Fibroblast of villous mesenchyme (primary cell): ENCODE measurements at places on chromosomes 4 and X. TPM values are rescaled to one million over a fixed set of nuclear protein-coding genes. Genes with fewer than 3 reads are reported as not detected.

Gene DRD5
- not detected in 2 replicates for total RNA-seq

Gene GPAT3
- 1.3 and 15.1 TPM in 2 replicates for total RNA-seq

Gene FRG2
- total RNA-seq, result not detected in 2 replicates

Gene RRH
- total RNA-seq, result 0.32 TPM in 1 of 2 replicates, not detected in the other

Gene MAML3
- total RNA-seq, result 4.2 and 6.5 TPM in 2 replicates

GRCh38 chr4:80182237-80182866 lies 15.0 kb upstream of the PRDM8 start:
- no peak for DNase-seq

- DNase-seq, result no peak
These were observed 111.2 kb downstream of the ZNF518B start for GRCh38 chr4:10346023-10346422.

- DNase-seq, result peak; percentile 30
These were observed 650.8 kb downstream of the PCDH7 start for GRCh38 chr4:31370866-31371465.

DNA sequence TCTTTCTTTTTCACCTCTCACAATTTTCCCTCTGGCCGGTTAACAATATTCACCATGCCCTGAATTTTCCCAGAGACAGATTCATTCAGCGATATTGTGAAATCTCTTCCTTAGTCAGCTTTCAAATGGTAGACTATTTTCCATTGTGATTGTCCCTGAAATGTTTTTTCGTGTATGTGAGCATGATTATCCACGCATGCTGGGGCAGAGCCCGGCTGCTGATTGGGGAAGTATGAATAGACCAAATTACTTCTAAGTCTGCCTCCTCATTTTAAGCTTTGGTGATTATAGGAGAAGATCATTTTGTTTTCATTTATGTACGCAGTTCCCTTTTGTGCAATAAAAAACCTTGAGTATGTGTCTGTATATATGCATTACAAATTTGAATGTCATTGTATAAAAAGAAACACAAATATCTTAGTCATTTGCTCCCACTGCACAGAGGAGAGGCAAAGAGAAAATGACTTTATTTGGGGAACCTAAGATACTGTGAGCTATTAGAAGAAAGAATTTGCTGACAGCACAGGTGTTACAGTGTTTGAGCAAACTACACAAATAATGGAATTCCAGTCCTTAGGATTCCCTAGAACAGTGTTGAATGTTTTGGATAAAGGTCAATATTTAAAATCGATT lies 11.3 kb downstream of the DTHD1 start:
- DNase-seq, result no peak

GRCh38 chr4:184448821-184449220 lies 25.5 kb downstream of the IRF2 start:
- DNase-seq, result peak; percentile 89

DNA sequence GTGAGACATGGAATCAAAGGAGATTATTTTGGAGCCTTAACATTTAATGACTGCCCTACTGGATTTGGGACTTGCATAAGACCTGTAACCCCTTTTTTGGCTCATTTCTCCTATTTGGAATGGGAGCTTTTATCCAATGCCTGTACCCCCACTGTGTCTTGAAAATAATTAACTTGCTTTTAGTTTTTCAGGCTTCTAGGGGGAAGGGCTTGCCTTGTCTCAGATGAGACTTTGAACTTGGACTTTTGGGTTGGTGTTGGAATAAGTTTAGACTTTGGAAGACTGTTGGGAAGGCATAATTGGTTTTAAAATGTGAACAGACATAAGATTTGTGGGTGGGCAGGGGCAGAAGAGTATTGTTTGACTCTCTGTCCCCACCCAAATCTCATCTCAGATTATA lies 189.1 kb upstream of the POU3F4 start:
- no peak for DNase-seq

GRCh38 chr4:163806653-163807052 lies 312.2 kb downstream of the TMA16 start:
- DNase-seq, result no peak

GRCh38 chr4:109721033-109721432 lies 8.8 kb downstream of the PLA2G12A start:
- DNase-seq, result no peak

DNA sequence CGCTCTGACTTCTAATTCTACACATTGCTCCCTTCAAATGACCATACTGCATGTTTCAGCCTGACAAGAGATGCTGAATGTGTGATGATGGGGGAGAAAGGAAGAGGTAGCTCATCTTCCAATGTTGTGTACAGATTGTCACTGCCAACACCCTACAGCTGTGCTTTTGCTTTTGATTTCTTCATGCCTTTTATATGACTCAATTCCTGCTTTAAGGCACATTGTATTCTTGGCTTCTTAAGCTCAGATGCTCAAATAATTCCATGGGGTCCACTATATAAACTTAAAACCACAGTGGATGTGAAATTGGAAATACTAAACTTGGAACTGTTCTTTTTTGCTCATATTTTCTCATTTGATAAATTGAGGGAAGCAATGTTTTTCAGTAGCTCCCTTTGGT lies 183.2 kb upstream of the WDFY3 start:
- peak; percentile 44 for DNase-seq

GRCh38 chr4:155529716-155530115 lies 136.9 kb upstream of the GUCY1A1 start:
- DNase-seq, result peak; percentile 60

- DNase-seq, result peak; percentile 17
These were observed 8.2 kb upstream of the YIPF6 start for GRCh38 chrX:68490644-68491043.

GRCh38 chr4:14958436-14958835 lies 43.8 kb upstream of the CPEB2 start:
- no peak for DNase-seq
